ENCODE measurements at places on chromosomes 12 and 14.
A peak's percentile ranks its signal among the peaks of the same experiment; 100 is the strongest.

DNA sequence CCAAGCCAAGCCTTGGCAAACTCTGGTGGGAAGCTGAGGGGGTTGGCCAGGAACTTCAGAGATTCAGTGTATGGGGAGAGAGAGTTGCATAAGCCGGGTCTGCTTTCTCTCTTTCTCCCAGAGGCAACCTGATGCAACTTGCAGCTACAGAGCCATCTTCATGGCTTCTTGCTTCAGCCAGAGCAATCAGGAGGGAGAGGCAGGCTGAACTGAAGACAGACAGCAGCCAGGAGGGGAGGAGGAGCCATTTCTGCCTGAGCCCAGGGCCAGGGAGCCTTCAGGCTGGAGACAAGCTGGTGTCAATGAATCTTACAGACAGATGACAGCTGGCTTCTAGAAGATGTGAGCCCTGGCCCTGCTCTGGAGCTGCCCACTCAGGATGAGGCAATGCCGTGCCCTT lies 18.7 kb downstream of the NPC2 start:
- no peak for DNase-seq

DNA sequence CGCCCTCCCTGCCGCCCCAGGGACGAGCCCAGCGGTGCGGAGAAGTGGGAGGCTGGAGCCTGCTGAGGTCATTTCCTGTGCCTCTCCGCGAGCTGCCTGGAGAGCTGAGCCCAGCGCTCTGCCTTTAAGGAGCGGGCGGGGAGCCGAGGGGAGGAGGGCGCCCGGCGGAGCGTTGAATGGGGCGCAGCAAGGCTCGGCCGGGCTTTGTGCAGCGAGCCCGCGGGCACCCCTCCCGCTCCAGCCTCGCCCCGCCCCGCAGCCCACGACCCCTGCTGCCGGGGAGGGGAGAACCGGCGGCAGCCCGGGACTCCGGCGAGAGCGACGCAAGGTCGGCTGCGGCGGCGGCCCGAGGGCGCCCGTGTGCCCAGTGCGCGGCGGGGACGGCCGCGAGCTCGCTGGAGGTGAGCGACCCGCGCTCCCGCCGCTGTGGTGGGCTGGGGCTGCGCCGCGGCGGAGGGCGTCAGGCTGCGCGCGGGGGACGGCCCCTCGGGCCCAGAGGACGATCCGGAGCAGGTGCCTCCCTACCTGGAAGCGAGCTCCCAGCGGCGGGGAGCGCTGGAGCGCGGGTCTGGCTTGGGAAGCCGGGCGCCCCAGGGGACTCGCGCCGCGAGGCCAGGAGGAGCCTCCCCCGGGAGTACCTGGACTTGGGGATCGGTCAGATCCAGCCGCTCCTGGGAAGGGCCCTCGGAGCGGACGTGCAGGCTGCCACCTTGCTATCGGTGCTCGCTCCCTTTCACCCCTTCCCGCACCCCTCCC lies at the start of gene PLEKHH1:
Gene PLEKHH1, plus strand, starts transcription at position 293 of the 756 bp plus-strand sequence. CDS start 8,578 bp downstream, outside the sequence.
- peak; percentile 80 for DNase-seq

DNA sequence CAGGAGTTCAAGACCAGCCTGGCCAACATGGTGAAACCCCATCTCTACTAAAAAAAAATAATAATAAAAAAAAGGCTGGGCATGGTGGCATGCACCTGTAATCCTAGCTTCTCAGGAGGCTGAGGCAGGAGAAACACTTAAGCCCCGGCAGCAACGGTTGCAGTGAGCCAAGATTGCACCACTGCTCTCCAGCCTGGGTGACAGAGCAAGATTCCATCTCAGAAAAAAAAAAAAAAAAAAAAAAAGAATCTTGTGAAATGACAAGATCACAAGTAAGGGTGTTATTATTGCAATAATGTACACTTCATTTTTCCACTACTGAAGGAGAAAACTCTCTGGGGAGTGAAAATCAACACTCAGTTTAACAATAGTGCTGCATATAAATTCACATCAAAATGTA lies 8.8 kb upstream of the PTGR2 start:
- no peak for DNase-seq

DNA sequence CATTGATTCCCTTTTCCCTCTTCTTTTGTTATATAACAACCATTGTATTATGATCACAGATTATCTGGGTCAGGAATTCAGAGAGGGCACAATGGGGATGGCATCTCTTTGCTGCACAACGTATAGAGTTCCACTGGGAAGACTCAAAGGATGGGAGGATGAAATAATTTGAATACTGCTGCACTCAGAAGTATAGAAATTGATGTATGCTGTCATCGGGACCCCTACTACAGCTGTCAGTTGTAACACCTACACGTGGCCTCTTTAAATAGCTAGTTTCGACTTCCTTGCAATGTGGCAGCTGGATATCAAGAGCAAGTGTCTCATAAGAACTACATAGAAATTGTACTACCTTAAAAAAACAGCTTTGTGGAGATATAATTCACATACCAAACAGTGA lies 408.1 kb downstream of the PDZRN4 start:
- no peak for DNase-seq

DNA sequence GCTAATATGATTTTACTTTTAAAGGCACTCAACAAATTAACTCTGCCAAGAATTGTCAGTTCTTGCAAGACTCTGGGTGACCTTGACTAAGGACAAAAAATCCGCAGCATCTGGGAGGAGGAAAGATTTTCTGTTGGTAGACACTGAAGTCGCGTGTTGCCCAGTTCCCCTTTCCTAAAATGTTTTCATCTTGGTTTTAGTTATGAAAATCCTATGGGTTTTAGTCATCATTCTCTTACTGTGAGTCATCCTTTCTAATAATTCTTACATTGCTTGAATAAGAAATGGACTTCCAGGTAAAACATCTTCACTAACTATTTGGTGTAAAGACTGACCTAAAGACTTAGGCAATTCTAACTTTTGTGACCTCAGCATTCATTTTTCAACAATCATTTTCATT lies 9.1 kb downstream of the GSG1 start:
- DNase-seq: peak; percentile 71

- DNase-seq: no peak
Measured at GRCh38 chr14:102798926-102799325, 21.7 kb downstream of the TRAF3 start.

GRCh38 chr12:1003600-1004271 lies 12.7 kb downstream of the ERC1 start:
- no peak for DNase-seq

DNA sequence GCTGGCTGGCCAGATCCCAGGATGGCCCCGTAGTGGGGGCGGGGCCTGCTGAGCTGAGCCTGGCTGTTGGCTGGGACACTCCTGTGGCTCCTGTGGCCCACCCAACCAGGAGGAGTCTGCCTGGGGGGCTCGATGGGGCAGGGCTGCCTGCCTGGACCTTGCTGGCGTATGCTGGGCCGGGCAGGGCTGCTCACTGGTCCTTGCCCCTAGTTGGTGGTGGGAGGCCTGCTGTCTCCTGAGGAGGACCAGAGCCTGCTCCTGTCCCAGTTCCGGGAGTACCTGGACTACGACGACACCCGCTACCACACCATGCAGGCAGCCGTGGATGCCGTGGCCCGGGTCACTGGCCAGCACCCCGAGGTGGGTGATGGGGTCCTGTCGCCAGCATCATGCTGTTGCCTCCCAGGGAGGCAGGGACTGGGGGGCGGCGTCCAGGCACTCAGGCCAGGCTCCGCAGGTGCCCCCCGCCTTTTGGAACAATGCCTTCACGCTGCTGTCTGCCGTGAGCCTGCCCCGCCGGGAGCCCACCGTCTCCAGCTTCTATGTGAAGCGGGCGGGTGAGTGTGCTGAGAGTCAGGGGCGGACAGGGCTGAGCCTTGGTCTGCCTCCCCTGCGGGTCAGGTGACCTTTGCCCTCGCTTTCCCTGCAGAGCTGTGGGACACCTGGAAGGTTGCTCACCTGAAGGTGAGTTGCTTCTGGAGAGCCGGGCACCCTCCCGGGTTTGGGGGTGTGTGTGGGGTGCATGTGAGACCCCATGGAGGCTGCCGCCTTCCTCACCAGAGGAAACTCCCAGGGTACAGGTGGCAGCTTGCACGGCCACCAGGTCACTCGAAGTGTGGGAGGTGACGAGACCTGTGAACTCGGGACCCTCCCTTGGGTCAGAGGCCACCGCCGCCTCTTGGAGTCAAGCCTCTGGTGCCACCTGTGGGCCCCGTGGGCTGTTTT lies 3.4 kb downstream of the NOC4L start:
- DNase-seq: no peak

GRCh38 chr14:72783741-72784140 lies 110.2 kb downstream of the DPF3 start:
- no peak for DNase-seq

GRCh38 chr14:67749341-67750084 lies 47.8 kb downstream of the RDH12 start:
- no peak for DNase-seq

DNA sequence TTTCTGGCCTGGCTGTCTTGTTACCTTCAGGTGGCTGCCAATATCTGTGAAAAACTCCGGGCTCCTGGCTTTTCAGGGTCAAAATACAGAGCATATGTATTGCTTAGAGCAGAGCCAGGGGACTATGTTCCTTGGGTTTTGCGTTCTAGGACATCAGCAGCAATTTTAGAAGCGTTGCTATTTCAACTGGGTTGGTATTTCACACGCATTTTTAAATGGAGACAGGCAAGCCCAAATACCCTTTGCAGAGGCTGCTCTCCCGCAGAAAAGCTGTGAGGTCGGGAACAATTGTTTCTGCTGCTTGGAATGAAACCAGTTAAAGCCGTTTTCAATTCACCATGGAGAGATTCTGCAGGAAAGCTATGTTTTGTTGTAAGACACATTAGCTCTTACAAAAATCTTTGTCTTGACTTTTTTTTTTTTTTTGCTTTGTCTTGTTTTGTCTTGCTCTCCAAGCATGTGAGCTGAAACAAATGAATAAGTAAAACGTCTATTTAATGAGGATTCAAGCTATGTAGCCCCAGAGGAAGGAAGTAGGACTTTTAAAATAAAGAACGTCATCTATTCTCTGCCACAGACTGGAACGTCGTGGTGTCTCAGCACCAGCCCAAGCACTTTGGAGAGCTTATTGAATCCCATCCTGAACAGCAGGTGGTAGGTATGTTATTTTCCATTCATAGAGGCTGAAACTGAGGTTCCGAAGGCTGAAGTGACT lies 181.0 kb upstream of the TBX3 start:
- DNase-seq: no peak

GRCh38 chr14:71833476-71833875 lies 98.8 kb upstream of the RGS6 start:
- no peak for DNase-seq

DNA sequence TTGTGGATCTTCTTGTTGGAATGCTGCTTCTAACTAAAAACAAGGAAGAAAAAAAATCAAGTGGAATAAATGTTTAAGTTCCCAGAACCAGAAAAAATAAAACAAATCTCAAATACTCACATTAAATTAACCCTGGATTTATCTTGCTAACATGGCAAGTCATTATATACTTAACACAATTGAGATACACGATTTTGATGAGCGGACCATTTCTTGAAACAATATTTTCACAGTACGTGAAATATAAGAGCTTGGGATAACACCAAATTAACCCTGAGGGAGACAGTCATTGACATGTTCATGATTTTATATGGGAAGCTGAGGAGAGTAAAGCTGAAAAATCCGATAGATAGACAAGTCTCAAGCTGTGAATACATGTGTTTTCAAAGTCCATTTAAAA lies 128.6 kb downstream of the PTCSC3 start:
- DNase-seq: no peak

DNA sequence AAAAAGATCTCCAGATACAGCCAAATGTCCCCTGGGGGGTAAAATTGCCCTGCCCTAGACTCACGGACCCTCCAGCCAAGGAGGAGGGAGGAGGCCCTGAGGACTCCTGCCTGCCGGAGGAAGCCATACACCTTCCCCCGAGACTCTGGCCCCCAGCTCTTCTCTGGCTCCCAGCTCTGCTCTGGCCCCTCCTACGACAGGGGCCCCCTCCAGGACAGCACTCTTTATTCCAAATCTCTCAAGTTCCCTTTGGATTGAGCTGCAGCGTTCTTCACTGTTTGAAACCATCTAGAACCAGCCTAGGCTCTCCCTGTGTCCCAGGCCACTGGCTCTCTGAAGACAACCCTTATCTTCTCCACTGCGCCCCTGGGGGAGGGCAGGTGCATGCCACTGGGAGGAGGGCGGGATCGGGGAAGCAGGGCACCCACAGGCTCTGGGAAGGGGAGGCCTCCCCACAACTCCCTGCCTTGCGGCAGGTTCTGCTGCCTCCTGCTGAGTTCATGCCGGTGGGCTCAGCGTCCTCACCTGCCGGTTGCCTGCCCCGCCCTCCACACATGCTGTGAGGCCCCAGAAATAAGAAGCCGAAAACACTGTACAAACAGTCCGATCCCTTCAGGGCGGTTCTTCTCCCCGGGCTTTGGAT lies 112.7 kb downstream of the DICER1 start:
- no peak for DNase-seq

DNA sequence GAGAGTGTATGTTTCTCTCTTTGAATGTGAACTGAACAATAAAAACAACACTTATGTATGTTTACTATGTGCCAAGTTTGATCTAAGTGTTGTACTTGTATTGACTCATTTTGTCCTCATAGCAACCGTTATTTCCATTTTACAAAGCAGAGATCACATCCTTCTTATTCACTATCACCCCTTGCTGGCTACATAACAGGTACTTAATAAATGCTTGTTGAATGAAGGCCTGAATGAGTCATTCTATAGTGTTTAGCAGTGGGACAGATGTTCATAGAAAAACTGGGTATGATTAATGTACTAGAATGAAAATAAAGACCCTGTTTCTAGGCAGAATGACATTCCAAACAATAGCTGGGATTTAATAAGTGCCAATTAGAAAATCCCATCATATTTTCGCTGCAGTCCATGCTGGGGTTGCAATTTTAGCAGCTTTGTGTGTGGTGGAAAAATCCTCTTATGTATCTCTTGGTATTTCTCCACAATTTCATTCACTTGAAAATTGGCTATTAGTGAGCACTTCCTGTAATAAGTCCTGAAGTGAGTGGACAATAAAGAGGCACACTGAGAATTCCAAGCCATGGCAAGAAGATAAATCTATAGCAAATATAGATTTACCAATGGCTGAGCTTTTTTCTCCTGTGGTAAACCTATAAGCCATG lies 86.0 kb downstream of the FAR2 start:
- DNase-seq: peak; percentile 76

- DNase-seq: peak; percentile 52
Measured at GRCh38 chr12:53190108-53190729, 9.5 kb upstream of the CSAD start.

- DNase-seq: no peak
Measured at GRCh38 chr12:120500581-120500980, 4.7 kb downstream of the DYNLL1 start.

GRCh38 chr14:51044961-51045360 lies 49.9 kb downstream of the TRIM9 start:
- no peak for DNase-seq

DNA sequence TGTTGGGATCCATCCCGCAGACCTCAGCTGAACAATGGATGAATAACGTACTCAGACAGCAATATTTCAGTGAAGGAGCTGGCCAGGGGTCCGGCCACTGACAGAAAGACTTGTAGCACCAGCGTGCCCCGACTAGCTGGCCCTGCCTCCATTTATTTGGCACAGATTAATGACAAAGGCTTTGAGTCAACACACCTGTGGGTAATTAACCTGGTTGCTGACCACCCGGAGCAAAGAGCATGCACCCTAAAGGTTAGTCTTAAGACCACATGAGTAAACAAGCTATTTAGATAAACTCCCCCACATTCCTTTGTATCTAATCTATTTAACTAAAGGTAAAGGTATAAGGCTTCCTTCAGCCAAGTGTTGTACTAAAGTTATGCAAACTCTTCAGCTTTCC lies 868.6 kb downstream of the LRFN5 start:
- no peak for DNase-seq

GRCh38 chr12:46942579-46942978 lies 116.8 kb upstream of the SLC38A4 start:
- DNase-seq: peak; percentile 91

Measured in PC-3 (cell line).